ENCODE measurements at places on chromosomes 12 and 14.

- peak; percentile 61 for DNase-seq
These were observed 113.7 kb upstream of the MDM1 start for GRCh38 chr12:68445824-68446223.

DNA sequence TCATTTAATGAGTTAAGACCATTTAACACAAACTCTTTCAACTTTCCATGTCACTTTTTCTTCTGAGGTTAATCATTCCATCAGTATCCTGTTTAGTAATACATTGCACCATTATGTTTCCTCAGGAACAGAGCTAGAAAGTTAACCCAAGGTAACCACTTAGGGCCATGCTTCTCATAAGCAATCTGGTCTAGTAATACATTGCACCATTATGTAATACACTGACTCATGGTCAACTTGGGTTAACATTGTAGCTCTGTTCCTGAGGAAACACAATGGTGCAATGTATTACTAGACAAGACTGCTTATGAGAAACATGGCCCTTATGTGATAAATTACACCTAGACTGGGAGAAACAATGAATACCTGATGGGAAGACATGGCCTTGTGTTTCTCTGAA, 21.7 kb downstream of the ERH start:
- peak; percentile 81 for DNase-seq

- DNase-seq, result no peak
These were observed 1.5 kb downstream of the LGR5 start for GRCh38 chr12:71440763-71441748.

DNA sequence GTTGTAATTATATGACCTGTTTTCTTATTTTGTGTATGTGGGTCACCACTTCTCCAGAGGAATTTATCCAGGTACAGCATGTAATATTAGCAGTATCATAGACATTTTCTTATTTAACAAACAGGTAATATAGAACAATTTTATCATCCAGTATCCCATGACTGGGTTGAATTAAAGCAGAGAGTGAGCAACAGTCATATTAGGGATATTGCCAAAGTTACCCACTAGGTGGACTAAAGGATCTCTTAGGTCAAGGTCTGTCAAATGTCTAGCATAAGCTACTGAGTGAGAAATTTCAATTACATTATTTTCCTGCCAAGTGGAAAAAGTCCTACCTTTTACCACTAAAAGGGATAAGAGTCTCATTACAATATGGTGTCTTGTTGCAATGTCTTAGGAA, 62.1 kb upstream of the TRIM9 start:
- DNase-seq, result peak; percentile 56

DNA sequence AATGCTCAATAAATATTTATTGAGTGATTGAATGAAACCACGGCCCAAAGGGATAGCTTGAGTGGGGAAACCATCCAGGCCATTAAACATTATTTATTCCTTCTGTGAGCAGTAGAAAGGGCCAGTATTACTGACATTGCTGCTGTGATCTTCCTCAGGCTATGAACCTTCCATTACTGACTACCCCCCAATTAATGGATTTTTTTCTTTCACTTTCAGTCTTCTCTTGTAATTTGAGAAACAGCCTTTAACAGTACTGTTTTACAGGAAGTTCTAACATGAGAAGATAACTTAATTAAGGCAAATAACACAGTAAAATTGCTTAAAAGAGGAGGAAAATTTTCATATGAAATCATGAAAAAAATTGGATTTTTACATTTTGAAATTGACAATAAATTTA, 629.5 kb downstream of the TRHDE start:
- no peak for DNase-seq

DNA sequence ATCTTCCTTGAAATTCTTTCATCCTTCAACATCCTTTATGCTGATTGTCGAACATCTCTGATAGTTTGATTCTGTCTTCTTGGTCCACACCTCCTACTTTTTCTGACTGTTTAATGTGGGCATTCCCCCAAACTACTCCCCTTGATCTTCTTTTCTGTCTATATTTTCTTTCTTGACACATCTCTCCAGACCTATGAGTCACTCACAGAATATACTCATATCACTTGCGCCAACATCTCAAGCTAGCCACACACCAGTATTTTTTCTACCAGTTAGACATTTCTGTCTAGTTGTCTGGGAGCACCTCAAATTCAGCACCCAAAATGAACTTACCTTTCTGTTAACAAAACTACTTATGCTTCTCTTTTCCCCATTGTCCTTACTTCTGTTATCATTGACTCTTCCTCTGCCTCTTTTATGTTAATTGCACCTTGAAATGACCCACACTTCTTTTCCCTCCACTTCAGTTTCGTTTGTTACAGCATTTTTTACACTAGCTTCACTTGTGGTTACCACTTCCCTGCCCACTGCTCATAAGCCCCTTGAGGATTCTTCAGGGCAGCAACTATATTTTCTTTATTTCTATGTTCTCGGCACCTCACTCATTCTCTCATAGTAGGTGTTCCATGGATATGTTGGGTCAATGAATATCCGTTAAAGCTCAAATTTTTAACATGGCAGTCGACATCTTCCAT, 33.5 kb downstream of the TSHR start:
- DNase-seq, result peak; percentile 42

- peak; percentile 32 for DNase-seq
These were observed 4.6 kb downstream of the TEAD4 start for GRCh38 chr12:2963760-2964292.

- no peak for DNase-seq
These were observed 75.7 kb downstream of the SPATS2 start for GRCh38 chr12:49442915-49443314.

DNA sequence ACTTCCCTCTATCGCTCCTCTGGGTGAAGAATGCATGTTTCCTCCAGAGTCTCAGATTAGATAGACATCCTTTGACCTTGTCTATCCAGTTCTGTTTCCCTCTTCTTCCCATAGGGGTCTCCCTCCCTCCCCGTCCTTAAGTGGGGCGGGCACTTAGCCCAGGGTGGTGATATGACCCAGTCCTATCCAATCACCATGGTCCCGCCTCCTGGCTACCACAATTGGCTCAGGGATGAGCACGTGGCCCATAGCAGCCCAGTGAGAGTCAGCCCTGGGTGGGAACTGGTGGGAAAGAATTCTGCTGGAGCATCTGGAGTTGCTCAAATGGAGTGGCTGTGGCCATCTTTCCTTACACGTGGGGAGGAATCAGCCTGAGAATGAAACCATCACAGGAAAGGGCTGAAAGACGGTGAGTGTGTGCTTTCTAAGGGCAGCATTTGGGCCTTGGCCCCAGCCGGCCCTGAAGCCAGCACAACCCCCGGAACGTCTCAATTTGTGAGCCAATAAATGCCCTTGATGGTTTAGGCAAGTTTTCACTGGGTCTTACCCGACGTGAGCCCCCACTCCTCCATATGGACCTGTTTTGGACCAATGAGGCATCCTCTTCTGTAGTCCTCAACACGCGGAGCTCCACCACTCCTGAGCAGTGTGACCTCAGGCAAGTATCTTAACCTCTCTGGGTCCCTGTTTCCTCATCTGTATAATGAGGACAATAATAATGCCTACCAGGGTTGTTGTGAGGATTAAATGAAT, 14.4 kb upstream of the MLXIP start:
- DNase-seq, result peak; percentile 98

DNA sequence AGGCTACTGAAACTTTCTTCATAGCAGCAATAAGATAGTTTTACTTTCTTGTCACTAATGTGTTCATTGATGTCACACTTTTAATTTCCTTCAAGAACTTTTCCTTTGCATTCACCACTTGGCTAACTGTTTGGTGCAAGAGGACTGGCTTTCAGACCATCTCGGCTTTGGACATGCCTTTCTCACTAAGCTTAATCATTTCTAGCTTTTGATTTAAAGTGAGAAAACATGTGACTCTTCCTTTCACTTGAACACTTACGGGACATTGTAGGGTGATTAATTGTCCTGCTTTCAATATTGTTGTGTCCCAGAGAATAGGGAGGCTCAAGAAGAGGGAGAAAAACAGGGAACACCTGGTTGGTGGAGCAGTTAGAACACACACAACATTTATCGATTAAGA, 41.9 kb downstream of the IFNG start:
- DNase-seq, result no peak

DNA sequence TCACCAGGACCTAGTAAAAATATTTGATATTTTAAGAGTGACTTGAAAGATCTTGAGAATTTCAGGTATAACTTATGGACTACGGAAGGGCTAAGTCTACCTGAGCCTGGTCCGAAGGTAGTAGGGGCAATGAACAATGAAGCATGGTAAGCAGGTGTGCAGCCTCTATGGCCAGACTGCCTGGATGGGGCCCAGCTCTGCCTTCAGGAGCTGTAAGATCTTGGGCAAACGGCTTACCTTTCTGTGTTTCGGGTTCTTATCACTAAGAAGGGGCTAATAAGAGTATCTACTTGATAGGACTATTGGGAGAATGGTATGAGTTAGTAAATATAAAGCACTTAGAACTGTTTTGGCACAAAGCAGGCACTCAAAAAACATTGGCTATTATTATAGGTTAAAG, 19.1 kb upstream of the WASHC3 start:
- no peak for DNase-seq

GRCh38 chr12:65278576-65279368, at the start of gene MSRB3:
TSS of gene MSRB3 (plus strand) at chr12:65278683. CDS start at chr12:65308580, 29,897 bp downstream.
- DNase-seq, result peak; percentile 60

DNA sequence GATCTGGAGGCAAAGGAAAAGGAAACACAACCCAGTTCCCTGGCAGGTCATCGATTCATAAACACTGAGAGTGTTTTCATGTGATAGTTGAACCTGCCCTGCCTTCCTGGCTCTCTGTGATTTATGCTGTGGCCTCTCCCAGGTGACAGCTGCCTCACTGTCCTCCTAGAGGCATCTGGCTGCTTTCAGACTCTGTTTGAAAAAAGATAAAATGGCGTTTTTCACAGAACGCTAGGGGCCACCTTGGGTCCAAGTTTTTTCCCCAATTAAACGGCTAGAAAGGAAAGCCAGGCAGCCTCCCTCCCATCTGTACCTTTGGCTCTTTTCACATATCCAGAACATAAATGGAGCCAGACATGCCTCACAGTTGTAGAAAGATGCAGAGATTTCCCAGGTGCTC, 252.6 kb upstream of the CCDC196 start:
- no peak for DNase-seq

DNA sequence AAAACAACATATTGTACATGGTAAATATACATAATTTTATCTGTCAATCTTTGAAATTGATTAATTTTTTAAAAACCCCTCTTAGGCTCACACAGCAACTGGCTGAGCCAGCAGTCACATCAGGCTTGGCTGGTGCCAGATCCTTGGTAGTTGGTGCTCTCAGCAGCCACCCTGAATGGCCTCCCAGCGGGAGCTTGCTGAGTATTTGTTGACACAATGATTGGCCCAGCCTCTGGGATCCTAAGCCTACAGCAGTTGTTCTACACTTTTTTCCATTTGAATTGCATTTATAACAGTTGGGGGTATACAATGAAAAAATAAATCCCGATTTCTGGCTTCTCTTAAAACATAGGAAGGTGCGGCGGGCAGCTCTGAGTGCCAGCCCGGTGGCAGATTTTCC, 11.1 kb downstream of the PRKAB1 start:
- DNase-seq, result no peak

DNA sequence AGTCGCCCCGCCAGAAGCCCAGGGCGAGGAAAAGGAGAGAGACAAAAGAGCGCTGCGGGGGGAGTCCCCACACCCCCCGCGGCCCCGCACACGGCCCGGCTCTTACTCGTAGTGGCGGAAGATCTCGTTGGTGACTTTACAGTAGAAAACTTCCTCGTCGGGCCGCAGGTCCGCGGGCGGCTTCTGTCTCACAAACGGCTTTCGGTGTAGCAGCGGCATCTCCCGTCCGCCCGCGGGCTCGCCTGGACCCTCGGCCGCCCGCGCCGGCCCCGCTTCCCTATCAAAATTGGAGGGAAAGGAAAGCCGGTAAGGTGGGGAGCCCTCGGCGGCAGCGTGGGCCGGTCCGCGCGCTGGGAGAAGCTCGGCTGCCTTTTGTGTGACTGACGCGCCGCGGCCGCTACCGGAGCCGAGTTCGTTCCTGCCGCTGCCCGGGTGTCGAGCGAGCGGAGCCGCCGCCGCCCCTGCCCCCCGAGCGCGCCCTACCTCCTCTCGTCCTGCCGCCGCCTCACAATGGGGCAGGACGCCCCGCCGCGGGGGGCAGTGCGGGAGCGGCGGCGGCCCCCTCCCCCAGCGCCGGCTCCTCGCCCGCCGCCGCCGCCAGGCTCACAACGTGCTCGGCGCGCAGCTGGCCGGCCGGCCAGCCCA, 652 bp downstream of the BAZ1A start:
- DNase-seq, result peak; percentile 42

- peak; percentile 72 for DNase-seq
These were observed 334.0 kb downstream of the BTG1 start for GRCh38 chr12:91811481-91812287.

- no peak for DNase-seq
These were observed 125.3 kb upstream of the ATF7IP start for GRCh38 chr12:14239935-14240872.

GRCh38 chr12:108857158-108857407, 300 bp downstream of the SSH1 start:
- no peak for DNase-seq

- no peak for DNase-seq
These were observed 113.2 kb downstream of the MSRB3 start for GRCh38 chr12:65391711-65392110.

DNA sequence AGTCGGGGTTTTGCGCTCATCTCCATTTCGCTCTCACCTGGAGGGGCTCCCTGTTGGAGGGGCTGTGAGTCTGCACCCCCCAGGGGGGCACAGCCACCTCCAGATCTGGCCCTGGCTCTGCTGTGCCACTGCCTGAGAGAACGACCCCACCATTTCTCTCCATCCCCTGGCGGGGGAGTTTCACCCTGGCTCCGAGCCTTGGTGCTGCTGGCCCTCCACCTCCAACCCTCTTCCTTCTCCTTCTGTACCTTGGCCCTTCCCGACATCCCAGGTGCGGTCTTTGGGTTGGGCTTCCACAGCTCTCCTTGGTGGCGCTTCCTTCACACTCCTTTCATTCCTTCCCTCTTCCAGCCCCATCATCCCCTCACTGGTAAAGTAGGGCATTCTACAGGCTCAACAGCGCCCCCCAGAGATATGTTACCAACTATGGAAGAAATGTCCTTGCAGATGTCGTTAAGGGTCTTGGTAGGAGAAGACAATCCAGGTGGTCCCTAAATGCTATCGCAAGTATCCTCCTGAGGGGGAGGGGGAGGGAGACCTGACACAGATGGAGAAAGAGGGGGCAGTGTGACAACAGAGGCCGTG, 16.3 kb downstream of the SERPINA1 start:
- no peak for DNase-seq

DNA sequence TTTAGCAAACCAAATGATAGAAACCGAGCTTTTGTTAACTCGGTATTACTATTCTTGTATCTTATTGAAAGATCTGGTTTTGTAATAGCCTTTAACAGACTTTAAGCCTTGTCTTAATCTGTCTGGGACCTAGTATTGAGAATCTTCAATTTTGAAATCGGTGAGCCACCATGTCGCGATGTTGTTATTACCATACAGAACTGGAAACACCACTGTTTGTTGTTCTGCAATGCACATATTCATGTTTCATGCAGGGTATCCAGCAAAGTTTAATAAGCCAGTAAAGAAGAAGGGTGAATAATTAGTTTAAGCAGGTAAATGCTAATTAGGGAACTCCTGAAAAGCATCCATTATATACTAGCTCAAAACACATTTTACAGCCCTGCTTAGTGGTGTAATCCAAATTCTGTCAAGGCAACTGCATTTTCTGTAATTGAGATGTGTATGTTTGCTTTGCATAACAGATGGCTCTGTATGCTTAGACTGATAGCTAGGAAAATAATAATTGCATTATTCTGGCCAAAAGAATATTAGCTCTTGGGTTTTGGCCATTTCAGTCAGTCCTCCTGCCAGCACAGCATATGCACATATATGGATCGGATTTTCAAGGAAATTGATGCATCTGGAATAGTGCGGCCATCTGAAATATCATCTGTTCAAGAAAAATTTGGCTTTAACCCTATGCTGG, 389.2 kb downstream of the EGLN3 start:
- DNase-seq, result no peak

- DNase-seq, result no peak
These were observed 73.6 kb downstream of the GNS start for GRCh38 chr12:64685605-64686004.

Measured in fibroblast of mammary gland (primary cell).